ENCODE measurements at places on chromosomes 2 and 18.

GRCh38 chr2:187991389-187991788, 300.3 kb upstream of the GULP1 start:
- no peak for DNase-seq

DNA sequence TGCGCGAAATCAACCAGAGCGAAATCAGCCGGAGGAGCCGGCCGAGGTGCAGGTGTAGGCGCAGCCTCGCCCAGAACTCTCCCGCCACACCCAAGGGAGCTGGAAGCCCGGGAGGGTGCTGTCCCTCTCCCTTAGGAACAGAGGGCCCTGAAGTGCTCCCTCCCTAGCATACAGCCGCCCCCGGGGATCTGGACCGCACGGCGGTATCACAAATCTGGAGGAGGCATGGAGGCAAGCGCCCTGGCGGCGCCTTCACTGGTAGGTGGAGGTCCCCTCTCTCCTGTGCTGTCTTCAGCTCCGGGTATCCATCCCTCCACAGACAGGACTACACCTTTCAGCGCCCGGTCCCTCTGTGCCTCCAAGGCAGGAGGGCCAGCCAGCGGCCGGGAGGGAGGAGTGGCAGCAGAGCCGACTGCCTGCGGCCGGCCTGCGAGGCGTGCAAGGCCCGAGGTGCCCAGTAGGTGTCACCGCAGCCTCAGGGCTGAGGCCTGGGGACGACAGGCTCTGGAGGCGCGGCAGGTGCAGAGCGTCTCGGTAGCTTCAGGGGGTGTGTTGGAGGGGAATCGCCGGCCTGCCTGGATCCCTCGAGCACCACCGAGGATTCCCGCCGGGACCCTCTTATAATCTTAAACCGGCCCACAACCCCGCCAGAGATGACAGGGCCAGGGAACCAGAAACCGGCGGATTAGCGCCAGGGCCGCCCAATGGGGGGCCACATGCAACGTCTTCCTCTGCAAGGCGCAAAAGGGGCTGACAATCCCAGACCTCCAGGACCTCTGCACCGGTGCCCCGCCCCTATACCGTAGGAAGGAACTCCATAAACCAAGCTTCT, 2.8 kb downstream of the IHH start:
- peak; percentile 67 for DNase-seq

DNA sequence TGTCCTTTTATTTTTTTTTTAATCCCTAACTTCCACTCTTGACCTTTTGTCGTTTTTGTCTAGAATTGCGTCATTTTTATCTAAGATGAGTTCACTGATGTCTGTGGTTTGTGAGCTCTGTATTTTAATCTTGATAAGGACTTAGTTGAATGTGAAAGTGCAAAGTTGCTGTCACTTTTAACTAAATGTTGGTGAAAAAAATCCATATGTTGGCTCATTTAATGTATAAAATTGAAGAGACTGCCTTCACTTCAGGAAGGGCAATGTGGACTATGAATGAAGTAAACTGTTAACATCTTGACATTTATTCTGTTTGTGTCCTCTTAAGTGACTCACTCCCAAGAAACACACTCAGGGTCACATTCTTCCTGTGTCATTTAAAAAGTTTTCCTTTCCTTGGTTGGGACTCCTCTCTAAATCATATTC, 256.6 kb upstream of the RASGRP3 start:
- no peak for DNase-seq

DNA sequence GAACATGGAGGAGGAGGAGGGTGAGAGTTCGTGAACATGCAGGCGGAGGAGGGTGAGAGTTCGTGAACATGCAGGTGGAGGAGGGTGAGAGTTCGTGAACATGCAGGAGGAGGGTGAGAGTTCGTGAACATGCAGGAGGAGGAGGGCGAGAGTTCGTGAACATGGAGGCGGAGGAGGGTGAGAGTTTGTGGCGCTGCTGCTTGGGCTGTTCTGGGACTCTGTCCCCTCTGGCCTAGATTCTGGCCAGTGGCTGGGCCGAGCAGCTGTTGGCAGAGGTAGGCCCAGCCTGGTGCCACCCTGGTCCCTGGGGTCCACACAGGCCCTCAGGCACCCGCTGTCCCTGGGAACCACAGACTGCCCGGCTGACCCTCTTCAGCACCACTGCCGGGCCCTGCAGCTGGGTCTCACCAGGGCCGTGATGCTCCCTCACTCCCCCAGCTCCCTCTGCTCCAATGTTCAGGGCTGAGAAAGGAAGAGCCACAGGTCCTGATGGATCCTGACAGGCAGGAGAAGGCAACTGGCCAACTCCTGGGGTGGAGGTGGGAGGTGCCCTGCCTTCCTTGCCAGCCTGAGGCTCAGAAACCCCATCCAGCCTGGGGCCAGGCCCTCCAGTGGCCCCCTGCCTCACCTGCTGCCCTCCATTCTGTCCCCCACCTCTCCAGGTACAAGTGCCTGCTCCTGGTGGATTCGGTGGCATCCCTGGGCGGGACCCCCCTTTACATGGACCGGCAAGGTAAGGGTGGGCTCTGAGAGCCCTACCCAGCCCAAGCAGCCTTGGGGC, 3.9 kb downstream of the AGXT start:
- DNase-seq = no peak

DNA sequence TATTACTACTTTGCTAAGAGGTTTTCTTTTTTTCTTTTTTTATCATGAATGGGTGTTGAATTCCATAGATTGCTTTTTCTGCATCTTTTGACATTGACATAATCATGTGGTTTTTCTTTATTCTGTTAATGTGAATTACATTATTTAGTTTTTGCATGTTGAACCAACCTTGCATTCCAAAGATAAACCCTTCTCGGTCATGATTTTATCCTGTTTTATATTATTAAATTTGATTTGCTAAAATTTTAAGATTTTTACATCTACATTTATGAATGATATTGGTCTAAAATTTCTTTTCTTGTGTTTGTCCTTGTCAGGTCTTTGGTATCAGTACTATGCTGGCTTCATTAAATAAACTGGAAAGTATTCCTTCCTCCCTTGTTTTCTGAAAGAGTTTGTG, 87.5 kb upstream of the FOSL2 start:
- no peak for DNase-seq

DNA sequence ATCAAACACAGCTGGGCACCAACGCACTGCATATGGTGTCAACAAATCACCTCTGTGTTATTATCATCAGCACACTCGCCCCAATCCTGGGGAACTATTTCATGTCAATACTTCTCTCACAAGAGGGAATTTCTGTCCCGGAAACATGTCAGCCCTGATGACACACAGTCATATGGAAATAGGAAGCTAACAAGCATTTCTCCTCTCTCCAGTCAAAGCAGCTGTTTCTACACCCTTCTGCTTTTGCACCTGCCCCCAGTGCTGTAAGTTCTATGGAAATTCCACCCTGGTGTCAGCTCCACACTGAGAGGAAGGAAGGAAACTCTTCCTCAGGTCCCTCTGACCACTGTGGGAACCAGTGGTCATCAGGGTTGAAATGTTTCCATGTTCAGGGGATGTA, 447.6 kb upstream of the ID2 start:
- peak; percentile 7 for DNase-seq

DNA sequence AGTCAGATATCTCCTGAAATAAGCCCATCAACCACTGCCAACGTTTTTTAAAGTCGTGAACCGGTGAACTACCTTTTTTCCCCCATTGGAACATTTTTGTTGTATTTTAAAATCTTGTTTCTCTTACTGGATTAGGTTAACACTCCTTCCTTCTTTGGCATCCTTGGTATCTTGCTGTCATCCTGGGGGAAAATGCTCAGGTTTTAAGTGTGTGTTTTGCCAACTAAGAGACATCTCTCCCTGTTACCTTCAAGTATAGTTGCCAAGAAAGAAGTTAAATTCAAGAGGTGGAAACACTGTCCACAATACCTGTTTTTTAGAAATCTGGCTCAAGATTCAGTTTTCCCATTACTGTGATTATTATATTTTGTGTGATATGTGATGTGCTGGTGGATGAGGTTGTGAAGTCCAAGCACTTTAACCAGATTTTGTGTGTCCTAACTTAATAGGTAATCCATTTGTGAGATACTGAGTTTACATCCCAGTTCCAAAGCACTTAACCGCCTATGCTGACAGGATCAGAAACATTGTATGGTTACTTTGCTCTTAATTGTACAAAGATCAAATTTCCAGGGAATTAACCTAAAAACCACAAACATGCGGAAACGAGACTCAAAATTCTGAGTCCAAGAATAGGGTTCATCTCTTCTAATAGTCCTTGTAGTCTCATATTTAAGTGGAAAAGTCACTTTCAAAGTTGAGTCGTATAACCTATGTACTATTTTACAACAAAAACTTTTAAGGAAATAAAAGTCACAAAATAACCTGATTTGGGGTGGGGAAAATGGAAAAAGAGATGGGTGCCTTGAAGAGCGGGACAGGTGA, 1.3 kb upstream of the SP3 start:
- DNase-seq = no peak

DNA sequence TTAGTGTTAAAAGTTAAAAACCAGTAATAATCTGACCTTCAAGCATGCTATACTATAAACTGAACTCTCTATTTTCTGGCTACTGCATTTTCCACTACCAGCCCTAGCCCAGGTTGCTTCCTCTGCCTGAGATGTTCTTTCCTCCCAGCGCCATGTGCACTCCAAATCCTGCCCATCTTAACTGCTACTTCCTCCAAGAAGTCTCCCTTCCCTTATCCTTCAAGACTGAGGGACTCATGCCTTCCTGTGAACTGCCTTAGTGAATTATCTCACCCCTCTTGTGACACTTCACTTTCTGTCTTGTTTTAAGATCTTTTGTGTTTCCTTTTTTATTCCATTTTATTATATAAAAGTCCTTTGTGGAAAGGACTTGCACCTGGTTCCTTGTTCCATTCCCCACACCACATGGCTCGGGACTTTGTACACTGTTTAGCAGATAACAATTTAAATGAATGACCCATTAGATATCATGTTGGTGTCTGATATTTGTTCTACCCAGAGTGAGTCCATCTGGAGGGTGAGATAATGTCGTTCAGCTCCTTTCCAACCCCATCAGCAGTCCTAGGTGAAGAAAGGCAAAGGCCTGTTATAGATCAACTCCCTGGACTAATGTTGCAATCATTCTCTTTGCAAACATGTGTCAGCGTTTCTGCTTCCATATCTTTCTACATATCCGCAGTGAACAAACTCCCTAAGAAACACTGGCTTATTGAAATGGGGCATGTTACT, 20.9 kb upstream of the AGFG1 start:
- no peak for DNase-seq

DNA sequence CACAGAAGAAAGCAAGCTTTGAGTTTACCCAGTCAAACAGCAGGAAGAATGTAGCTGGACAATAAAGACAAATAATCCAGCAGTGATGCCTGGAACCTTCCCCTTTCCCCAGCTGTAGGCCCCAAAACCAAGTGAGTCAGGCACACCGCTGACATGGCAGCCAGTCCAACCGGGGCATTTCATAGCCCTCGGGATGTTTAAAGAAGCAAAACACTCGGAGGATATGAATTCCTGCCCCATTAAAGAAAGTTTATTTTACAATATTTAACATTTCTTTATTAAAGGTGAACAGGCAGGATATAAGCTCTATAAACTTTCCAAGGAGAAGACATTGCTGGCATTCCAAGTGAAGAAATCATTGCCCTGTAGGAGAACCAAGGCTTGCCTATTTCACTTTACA, 507.6 kb upstream of the TNP1 start:
- DNase-seq = no peak

- no peak for DNase-seq
These were observed 93.5 kb downstream of the LPIN1 start for GRCh38 chr2:11839916-11840315.

DNA sequence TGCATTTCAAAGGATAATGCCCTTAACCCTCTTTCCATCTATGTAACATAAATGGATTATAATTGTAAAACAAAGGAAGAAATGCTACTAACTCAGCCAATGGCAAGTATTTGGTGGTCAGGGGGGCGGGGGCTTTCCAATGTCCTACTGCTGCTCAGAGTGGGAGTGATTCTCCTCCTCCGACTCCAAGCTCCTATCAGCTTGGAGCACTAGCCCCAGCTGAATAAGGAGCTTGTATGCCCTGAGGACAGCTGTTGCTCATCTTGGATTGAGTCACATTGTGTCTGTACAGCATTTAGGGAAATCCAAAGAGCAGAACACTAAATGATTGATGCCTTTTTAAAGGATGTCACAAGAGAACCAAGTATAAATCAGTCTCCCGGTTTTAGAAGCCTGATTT, 105.6 kb upstream of the ZNF521 start:
- no peak for DNase-seq

DNA sequence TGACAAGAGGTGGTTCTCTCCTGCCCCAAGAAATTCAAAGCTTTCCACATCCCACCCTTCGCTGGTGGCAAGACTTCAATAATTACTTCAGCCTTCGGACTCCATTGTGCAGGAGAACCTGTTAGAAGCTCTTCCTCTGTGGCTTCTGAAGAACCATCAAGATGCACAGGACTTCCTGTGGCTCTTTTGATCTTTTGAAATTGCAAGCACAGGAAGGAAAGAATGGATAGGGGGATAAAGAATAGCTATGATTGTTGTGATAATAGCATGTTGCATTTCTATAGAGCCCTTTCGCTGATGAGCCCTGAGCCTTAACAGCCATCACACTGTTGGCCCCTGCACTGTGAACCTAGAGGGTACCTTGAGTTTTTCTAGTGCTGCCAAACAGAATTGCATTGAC, 7.4 kb downstream of the EPAS1 start:
- DNase-seq = no peak

- DNase-seq = no peak
These were observed 32.0 kb upstream of the TMEM18 start for GRCh38 chr2:709138-709765.

- no peak for DNase-seq
These were observed 105.7 kb downstream of the SLC4A3 start for GRCh38 chr2:219733106-219733505.

- DNase-seq = no peak
These were observed 37.7 kb upstream of the MAT2A start for GRCh38 chr2:85501248-85501647.

DNA sequence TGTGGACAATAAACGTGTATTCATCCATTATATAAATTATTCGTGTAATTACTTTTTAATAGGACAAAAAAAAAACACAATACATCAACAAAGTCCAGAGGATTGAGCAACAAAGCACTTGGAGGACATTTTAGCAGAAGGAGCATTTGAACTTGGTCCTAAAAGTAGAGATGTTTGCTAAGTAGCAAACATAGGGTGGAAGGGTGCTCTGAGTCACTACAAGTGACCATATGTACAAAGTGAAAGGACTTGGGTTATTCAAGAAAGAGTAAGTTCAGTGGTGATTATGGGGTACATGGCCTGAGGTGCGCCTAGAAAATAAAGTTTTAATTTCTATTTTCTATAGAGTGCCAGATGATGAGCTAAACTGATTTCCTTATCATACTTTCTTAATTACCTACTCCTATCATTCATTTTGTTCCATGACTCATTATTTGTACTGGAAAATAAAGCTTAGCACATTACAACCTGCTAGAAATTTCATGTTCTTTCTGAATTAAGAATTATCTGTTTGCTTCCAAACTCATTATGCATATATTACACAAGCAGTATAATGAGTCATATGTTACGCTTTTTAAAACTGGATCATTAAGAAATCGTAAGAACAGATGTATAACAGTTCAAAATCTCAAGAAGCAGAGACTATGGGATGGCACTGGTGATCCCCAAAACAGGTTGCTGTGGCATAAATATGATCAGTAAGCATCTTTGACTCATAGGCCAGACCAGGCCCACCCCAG, 13.1 kb upstream of the PPP1R1C start:
- DNase-seq = no peak

Measured in NCI-H1105 (cell line).